ENCODE measurements at places on chromosomes 3 and 15.
A peak's percentile ranks its signal among the peaks of the same experiment; 100 is the strongest.

DNA sequence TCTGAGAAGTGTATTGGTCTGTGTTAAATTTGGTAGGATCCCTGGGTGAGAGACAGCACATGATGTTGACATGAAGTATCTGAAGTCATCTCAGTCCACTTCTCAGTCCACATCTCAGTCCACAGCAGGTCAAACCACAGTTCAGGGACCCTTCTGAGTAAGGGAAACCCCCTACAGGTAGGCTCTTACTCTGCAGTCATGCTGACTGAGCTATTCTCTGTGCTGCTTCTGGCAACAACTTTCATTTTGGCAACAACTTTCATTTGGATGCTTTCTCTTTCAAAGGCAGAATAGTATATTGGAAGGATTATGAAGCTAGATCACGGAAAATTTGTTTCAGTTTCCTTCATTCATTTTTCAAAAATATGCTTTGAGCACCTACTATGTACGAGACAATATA is 178.2 kb upstream of the GOLIM4 start:
- no peak for DNase-seq

DNA sequence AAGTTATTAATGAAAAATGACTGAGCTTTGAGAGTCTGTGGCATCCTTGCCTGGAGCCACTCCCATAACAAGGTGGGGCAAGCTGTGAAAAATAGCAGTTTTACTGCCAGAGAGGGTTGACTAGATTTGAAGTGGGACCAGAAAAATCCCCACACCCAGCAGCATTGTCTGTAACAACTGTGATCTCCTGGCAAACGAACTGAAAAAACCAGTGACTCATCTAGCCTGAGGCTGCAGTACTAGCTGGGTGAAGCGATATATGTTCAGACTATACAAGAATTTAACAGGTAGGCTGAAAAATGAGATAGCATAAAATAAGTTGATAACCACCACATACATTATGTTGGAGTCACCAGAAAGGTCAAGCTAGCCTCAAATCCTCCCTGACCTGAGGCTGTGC is 64.0 kb downstream of the DPH6 start:
- no peak for DNase-seq

GRCh38 chr3:161510510-161511260 is 14.1 kb downstream of the OTOL1 start:
- no peak for DNase-seq

DNA sequence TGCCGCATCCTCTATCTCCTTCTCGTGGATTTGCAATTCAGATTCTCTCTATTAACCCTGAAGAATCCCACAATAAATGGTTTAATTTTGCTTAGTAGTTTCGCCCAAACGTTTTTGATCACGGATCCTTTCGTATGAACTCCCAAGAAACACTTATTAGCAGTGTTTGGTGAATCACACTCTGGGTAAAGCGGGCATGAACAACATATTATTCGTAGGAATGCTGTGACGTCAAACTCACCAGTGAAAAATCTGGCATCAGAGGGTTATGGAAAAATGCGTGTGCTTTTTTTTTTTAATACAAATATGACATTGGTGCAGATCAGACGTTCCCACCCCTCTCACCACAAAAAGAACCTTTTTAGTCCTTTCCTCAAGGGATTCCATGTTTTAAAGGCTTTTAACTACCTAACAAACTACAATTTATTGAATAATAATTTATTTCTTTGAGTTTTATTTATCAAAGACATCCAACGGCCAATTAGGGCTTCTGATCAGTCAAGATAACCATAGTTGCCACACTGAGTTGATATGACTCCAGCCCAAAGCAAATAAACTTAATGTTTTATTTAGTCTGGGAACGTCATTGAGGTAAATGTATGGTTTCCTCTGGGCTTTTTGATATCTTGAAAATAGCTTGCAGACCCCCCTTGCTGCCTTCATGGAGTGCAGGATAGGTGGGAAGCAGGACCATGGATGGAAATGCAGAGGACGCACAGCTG is 45.5 kb upstream of the CGNL1 start:
- DNase-seq, result no peak

DNA sequence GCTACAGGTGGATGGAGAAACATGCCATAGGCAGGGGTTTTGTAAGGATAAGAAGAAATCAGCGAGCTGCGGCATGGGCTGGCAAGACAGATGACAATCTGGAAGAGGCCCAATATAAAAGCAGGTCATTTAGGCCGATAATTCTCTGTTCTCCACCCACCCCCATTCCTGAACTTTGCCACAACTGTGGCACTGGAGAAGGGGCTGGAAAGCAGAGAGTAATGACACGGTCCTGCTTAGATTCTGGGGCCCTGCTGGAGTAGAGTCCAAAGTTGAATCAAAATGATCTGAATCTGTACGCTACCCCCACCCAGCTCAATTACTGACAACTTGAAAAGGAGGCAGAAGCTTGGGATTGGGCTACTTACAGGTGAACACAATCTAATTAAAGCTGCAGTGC is 18.4 kb upstream of the BUB1B start:
- no peak for DNase-seq

DNA sequence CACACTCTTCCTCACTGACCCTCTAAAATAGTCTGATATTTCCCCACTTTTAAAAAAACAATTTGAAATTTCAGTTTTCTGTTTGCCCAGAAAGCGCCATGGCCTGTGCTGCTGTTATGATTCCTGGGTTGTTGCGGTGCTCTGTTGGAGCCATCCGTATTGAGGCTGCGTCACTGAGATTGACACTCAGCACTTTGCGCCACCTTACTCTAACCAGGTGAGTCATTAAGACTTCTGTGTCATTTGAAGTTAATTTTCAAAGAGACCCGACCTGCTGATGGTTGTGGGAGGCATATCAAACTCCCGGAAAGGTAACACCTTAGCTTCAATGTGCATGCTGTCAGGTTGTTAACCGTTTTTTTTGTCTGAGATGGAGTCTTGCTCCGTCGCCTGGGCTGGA is 5.8 kb downstream of the OXNAD1 start:
- no peak for DNase-seq

- peak; percentile 74 for DNase-seq
Observed at GRCh38 chr15:63121382-63122001, at the start of gene LACTB. Gene LACTB (plus strand): TSS chr15:63121861. CDS start chr15:63121872, 11 bp downstream.

- DNase-seq, result no peak
Observed at GRCh38 chr3:5262507-5262906, 75.0 kb downstream of the EDEM1 start.

- DNase-seq, result no peak
Observed at GRCh38 chr3:25658836-25659235, 5.9 kb downstream of the TOP2B start.

GRCh38 chr3:187777331-187777941 is 32.2 kb upstream of the BCL6 start:
- no peak for DNase-seq

DNA sequence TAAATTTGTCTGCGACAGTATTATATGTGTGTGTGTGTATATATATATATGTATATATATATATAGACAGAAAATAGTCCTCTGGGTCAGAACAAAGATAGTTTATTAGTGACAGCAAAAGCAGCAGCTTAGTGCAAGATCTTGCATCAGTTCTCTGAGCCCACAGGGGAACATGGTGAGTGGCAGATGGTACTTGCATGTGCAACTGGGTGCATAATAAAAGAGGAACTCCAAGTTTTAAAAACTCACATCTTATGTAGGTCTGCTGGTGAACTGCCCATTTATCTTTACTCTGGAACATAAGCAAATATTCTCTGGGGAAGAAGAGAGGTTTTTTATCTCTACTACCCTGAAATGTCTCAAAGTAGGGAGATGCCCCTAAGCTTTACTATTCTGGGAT is 276.4 kb downstream of the POLQ start:
- no peak for DNase-seq

GRCh38 chr3:82001276-82001923 is 240.0 kb upstream of the GBE1 start:
- DNase-seq, result no peak

DNA sequence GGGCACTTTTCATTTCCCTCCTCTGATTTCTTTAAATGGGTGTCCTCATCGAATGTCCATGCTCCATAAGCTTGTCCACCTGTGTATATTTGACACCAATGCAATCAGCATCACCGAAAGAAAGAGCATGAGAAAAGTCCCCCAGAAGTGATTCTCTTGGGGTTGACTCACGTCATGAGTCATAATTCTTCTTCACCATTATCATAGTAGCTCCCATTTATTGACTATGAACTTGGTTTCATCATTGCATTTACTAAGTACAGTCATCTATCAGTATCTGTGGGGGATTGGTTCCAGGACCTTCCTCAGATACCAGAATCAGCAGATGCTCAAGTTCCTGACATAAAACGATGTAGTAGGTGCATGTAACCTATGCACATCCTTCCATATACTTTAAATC is 372.5 kb upstream of the CFAP20DC start:
- no peak for DNase-seq

- no peak for DNase-seq
Observed at GRCh38 chr15:101522621-101523559, 33.4 kb upstream of the PCSK6 start.

GRCh38 chr3:38313695-38314094 is 31.6 kb downstream of the SLC22A14 start:
- DNase-seq, result no peak

GRCh38 chr3:172317984-172318383 is 130.3 kb downstream of the GHSR start:
- DNase-seq, result no peak

DNA sequence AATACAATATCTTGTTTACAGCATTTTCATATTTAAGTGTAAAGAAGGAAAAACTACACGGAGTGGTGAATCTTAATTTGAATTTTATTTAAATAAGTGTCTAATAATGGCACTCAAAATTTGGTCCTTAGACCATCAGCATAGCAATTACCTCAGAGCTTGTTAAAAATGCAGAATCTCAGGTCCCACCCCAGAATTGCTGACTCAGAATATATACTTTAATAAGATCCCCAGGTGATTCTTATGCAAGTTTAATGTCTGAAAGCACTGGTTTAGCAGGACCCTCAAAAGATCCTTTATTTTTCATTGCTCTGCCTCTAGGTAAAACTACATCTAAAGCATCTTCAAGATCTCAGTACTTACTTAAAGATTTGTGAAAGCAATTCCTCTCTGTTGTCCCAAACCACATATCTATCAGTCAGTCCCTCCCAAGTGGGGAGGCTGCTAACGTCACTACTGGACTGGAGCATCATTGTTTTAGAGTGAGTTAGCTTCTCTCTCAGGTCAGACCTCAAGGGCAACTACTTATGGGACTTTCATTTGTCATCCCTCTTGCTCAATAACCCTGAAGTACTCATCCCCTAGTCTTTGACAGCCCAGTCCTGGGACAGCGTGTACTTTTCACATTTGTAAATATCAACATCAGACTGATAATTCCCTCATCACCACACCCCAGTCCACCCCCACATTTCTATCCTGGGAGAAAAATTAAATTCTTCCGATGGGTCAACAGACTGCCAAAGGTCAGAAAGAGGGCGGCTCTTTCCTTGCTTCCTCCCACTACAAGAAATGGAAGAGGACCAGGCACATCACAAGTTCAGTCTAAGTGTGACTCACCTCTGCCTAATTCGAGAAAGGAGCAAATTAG is 76.7 kb downstream of the CBLB start:
- DNase-seq, result no peak

- no peak for DNase-seq
Observed at GRCh38 chr3:115401298-115401697, 222.0 kb upstream of the GAP43 start.

- DNase-seq, result no peak
Observed at GRCh38 chr15:22956978-22957260, 23.2 kb downstream of the CYFIP1 start.

- DNase-seq, result no peak
Observed at GRCh38 chr3:17292556-17292955, 407.8 kb downstream of the PLCL2 start.

DNA sequence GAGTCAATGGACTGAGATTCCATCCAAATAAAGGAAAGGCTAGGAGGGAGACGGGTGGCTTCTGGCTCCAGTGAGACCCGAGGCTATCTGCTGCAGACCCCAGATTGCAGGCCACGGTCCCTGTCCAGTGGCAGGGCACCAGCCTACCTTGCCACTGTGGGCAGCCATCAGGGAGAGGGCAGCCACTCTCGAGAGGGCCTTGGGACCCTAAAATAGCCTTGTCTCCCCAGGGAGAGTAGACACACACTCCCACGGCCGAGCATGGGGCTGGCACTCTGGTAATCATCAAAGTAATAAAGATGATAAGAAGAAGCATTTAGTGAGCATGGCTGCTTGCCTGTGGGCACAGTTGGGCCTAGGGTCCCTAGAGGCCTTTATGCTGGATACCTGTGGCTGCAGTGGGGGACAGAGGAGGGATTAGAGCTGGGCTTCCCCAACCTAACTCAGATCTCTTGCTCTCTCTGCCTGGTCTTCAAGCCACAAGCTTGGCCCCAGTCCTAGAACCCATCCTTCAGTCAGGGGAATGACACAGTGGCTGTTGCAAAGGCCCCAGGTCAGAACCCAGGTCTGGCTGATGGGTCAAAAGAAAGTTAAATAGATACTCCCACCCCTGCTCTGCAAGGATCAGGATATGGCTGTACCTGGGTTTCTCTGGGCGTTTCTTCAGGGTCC is 9.2 kb upstream of the VIPR1 start:
- DNase-seq, result no peak

GRCh38 chr3:150765949-150766720 is 3.2 kb upstream of the SIAH2 start:
- DNase-seq, result no peak

- no peak for DNase-seq
Observed at GRCh38 chr15:51139091-51139490, 44.4 kb upstream of the TNFAIP8L3 start.

- DNase-seq, result no peak
Observed at GRCh38 chr3:108834551-108834950, 12.0 kb downstream of the TRAT1 start.
